ENCODE measurements at places on chromosomes 2 and 18. TPM values are rescaled to one million over a fixed set of nuclear protein-coding genes. Genes with fewer than 3 reads are reported as not detected.
A peak's percentile ranks its signal among the peaks of the same experiment; 100 is the strongest.

GRCh38 chr2:215812966-215813365 lies 200.4 kb downstream of the MREG start:
- H3K27ac ChIP-seq, result no peak overlapping the region
- no peaks in the 10 kb centered on the region for H3K36me3 ChIP-seq
- DNase-seq, result no peak

- H3K36me3 ChIP-seq, result peaks cover 20% of the 10 kb centered on the region
- H3K27ac ChIP-seq, result no peak overlapping the region
- no peak overlapping the region for H3K4me3 ChIP-seq
- DNase-seq, result peak; percentile 55
- no peaks in the 10 kb centered on the region for H3K4me1 ChIP-seq
- H3K27me3 ChIP-seq, result no peaks in the 10 kb centered on the region
Observed at GRCh38 chr18:63994783-63995399, 25.0 kb downstream of the SERPINB8 start.

DNA sequence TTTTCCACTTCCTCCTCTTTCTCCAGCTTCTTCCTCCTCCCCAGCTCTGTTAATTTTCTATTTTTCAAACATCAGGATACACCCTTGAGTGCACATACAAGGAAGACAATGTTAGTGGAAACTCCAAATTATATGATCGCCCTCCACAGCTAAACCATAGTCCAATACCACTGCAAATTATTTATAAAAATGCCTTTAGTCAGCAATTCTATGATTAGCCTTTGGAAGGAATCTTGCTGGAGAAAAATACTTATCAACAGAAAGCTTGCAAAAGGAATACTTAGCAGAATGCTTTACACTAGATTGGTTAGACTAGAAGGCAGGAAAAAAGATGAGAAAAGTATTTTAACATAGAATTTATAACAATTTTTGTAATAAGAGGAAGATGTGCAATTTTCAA lies 178.9 kb downstream of the FAM124B start:
- H3K4me1 ChIP-seq, result peaks cover 21% of the 10 kb centered on the region
- no peaks in the 10 kb centered on the region for H3K27me3 ChIP-seq
- H3K4me3 ChIP-seq, result no peak overlapping the region
- no peak for DNase-seq
- H3K36me3 ChIP-seq, result peaks cover 2% of the 10 kb centered on the region

DNA sequence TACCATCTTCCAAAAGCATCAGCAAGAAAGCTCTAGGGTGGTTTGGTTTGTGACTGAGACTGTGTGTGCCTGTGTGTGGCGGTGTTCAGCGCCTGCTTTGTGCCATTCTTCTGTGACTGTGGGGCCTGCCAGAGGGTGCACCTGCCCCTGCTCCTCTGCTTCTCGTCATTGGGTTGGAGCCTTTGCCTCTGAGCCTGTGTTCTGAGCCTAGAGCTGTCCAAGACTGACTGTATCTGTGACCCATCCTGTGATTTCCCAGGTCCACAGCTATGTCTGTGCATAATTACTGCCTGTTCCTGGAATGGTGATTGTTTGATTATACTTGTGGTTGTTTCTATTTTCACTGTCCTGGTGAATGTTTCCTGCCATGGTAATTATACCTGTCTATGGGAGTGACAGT lies 57.1 kb upstream of the KLHL29 start:
- H3K27ac ChIP-seq, result no peak overlapping the region
- no peak for DNase-seq
- no peaks in the 10 kb centered on the region for H3K4me1 ChIP-seq
- no peaks in the 10 kb centered on the region for H3K36me3 ChIP-seq

GRCh38 chr2:88574445-88574844 lies 52.8 kb downstream of the EIF2AK3 start:
- no peak for DNase-seq
- H3K27ac ChIP-seq, result no peak overlapping the region
- H3K27me3 ChIP-seq, result no peaks in the 10 kb centered on the region
- no peaks in the 10 kb centered on the region for H3K4me1 ChIP-seq
- no peak overlapping the region for H3K4me3 ChIP-seq

DNA sequence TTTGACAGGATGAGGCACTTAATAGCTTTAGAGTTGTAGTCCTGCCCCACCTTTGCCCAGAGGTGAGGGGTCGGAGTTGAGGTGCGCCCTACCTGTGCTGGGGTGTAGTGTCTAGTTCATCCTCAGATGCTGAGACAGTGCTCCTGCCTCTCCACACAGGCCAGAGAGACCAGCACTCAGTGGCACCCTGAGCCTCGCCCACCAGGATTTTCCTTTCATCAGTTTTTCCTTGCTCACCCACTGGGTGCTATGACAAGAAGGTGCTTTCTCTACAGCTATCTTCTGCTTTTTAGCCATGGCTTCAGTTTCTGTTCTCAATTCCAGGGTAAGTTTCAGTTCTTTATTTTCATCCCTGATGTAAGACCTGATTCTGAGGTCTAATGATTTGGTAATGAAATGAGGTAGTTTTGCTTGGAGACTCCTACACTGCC lies 16.8 kb upstream of the TMEM131 start:
- H3K36me3 ChIP-seq, result no peaks in the 10 kb centered on the region
- H3K27me3 ChIP-seq, result no peaks in the 10 kb centered on the region
- no peak overlapping the region for H3K4me3 ChIP-seq
- H3K4me1 ChIP-seq, result no peaks in the 10 kb centered on the region
- H3K27ac ChIP-seq, result no peak overlapping the region

- H3K36me3 ChIP-seq, result no peaks in the 10 kb centered on the region
- H3K4me3 ChIP-seq, result no peak overlapping the region
- H3K27ac ChIP-seq, result no peak overlapping the region
- no peaks in the 10 kb centered on the region for H3K27me3 ChIP-seq
- peaks cover 10% of the 10 kb centered on the region for H3K4me1 ChIP-seq
Observed at GRCh38 chr18:45285251-45285650, 330.0 kb upstream of the SLC14A2 start.

DNA sequence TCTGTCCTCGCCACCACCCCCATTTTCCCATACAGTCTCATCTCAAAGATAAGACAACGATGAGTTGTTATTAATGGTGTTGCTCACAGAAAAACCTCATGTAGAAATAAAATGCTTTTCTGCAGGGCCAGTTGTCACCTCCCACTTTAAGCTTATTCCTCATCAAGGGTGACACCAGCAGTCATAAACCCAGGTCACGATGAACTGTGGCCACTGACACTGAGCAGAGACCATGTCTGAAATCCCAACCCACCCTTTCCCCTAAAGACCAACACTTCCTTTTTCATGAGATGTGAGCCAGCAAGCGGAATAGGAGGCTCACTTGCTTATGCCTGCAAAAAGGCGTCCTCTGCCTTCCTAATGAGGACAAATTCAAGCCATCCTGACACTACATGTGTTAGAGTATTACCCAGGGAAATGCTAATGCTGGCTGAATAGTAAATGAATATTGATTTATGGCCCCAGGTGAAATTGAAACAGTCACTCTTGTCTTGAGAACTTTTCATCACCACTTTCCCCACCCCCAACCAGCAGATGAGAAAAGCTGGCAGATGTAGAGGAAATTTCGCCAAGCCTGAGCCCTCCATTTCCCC lies 228.4 kb downstream of the MGAT5 start:
- no peak overlapping the region for H3K4me3 ChIP-seq
- H3K4me1 ChIP-seq, result no peaks in the 10 kb centered on the region
- H3K27me3 ChIP-seq, result no peaks in the 10 kb centered on the region
- no peak for DNase-seq
- peaks cover 2% of the 10 kb centered on the region for H3K36me3 ChIP-seq

DNA sequence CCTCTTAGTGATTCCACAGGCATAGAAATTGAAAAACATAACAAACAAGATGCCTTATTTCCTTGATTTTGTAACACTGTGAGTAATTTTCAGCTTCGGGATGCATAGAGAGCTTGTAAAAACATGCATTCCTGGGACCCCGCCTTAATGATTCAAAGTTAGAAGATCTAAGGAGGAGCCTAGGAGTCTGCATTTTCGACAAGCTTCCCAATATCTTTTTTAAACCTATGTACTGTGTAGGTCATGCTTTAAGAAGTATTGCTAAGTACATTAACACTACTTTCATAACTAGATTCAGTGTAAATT lies 109.8 kb upstream of the ZNF516 start:
- DNase-seq, result no peak
- no peaks in the 10 kb centered on the region for H3K36me3 ChIP-seq
- no peaks in the 10 kb centered on the region for H3K27me3 ChIP-seq

GRCh38 chr2:111219734-111220505 lies 99.2 kb downstream of the BCL2L11 start:
- H3K27ac ChIP-seq, result peak overlapping the region; percentile 14
- H3K36me3 ChIP-seq, result peaks cover 15% of the 10 kb centered on the region
- H3K27me3 ChIP-seq, result no peaks in the 10 kb centered on the region

DNA sequence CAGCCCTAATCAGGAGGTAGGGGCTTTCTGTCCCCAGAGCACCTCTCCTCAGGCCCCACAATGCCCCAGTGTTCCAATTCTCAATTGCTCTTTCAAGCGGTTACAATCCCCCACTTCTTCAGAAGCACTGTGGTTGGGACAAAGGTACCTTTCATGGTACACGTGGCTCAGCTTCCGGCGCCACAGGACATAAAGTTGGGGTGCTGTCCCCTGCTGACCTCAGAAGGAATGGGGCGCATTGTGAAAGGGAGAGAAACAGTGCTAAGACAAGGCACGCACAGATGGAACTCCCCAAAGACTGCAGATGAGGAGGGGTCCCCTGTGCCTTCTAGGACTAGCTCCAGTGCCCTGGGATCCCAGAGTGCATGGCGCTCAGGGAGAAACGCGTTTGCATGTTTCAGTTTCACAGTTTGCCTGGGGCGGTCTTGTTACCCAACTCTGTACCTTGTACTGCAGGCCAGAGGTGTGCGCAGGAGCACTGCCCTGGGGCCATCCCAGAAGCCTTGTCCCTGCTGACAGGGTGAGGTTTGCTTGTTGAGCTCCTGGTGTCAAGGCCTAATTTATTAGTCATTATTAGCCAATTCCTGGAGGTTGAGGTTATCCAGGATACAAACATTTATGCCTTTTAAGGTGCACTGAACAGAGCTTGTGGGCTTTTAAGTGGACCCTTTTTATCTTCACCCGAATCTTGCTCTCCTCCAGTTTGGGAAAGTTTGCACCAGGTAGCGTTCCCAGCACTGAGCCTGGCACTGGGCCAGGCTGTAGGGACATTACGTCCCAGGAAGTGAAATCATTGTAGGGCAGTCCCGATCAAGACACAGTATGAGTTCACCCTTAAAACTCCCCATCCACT lies 7.6 kb downstream of the CNDP1 start:
- peaks cover 5% of the 10 kb centered on the region for H3K27me3 ChIP-seq
- no peaks in the 10 kb centered on the region for H3K36me3 ChIP-seq
- H3K4me3 ChIP-seq, result no peak overlapping the region
- peak overlapping the region; percentile 87 for H3K27ac ChIP-seq
- no peak for DNase-seq

DNA sequence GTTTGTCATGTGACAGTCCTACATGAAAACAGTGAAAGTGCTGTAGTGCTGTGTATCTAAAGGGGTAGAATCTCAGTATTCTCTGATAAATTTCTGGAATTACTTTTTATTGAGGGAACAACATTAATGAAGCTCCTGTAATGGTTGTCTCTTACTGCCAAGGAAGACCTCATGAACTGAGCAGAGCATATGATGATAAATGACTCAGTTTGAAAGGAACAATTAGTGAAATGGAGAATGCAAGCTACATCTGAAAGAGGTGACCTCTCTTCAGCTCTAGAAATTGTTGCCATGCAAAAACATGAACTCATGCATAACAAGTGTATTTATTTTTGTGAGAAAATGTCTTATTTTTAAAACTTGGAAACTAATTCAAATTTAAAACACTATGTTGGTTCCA lies 93.6 kb downstream of the SCN9A start:
- no peak overlapping the region for H3K27ac ChIP-seq
- no peak overlapping the region for H3K4me3 ChIP-seq
- H3K36me3 ChIP-seq, result no peaks in the 10 kb centered on the region
- DNase-seq, result no peak
- no peaks in the 10 kb centered on the region for H3K4me1 ChIP-seq

DNA sequence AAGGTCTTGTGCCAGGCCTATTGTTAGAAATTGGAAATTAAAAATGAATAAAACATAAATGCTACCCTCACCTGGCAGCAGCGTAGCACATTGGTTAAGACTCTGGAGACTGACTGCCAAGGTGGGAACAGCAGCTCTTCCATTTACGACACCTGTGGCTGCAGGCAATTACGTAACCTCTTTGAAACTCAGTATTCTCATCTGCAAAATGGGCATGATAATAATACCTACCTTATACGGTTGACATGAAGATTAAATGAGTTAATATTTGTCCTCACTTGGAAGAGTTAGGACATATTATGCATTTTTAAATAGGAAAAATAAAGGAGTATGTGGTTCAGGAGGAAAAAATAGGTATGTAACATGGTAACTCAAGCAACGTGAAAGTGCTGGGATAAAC lies 279.3 kb upstream of the NCKAP5 start:
- DNase-seq, result no peak
- no peaks in the 10 kb centered on the region for H3K36me3 ChIP-seq
- H3K27ac ChIP-seq, result no peak overlapping the region
- peaks cover 17% of the 10 kb centered on the region for H3K4me1 ChIP-seq

GRCh38 chr2:105580870-105581554 lies 163.7 kb upstream of the NCK2 start:
- H3K36me3 ChIP-seq, result no peaks in the 10 kb centered on the region
- no peaks in the 10 kb centered on the region for H3K27me3 ChIP-seq
- no peak overlapping the region for H3K27ac ChIP-seq
- peaks cover 19% of the 10 kb centered on the region for H3K4me1 ChIP-seq
- DNase-seq, result no peak

DNA sequence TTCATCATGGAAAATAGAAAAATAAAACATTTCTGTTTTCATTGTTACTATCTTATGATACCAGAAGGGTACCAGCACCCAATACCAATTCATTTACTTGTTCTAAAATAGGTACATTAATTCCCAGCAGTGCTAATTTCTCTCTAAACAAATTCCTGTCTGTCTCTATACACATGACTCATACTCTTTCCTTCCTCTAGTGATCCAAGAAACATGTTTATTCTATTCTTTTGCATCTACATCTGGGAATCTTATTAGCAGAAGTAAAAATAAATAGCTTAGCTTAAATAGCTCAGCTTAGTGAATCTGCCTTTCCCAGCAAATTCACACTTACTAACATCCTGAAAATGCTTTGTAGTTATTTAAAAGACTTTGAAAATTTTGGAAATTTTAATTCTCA lies 84.5 kb upstream of the MAPRE2 start:
- H3K4me1 ChIP-seq, result no peaks in the 10 kb centered on the region
- H3K27me3 ChIP-seq, result no peaks in the 10 kb centered on the region
- no peak overlapping the region for H3K27ac ChIP-seq
- no peak for DNase-seq

DNA sequence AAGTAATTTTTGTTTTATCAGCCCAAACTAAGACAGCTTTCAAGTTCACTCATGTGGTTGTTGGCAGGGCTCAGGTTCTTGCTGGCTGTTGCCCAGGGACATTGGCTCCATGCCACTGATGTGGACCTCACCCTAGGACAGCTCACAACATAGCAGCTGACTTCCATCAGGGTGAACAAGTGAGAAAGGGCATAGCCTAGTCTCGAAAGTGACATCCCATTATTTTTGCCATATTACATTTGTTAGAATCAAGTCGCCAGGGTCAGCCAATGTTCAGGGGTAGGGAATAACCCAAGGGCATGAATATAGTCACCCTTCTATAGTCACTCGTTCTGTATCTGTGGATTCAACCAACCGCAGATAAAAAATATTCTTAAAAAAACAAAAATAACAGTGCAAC lies 10.7 kb upstream of the CWC22 start:
- no peaks in the 10 kb centered on the region for H3K36me3 ChIP-seq
- no peaks in the 10 kb centered on the region for H3K27me3 ChIP-seq
- DNase-seq, result no peak

Gene PTH2R
- total RNA-seq, result not detected

Gene NT5C1B
- not detected for total RNA-seq

Gene AQP4
- not detected for total RNA-seq

Gene CRYBA2
- not detected for total RNA-seq

Gene LRP2
- total RNA-seq, result 27.5 TPM

Gene REG1B
- not detected for total RNA-seq

Gene ZC3H6
- total RNA-seq, result 7.9 TPM

Gene TLX2
- not detected for total RNA-seq

Gene MARCHF4
- 0.86 TPM for total RNA-seq

Gene COL6A3
- 4.5 TPM for total RNA-seq

Measured in neural crest cell (in vitro differentiated cells).